ENCODE measurements at places on chromosomes 12 and 14.

- DNase-seq: no peak
Observed at GRCh38 chr14:73342670-73343069, 105.4 kb downstream of the PAPLN start.

- no peak for DNase-seq
Observed at GRCh38 chr12:53869500-53869899, 69.1 kb upstream of the HOXC13 start.

DNA sequence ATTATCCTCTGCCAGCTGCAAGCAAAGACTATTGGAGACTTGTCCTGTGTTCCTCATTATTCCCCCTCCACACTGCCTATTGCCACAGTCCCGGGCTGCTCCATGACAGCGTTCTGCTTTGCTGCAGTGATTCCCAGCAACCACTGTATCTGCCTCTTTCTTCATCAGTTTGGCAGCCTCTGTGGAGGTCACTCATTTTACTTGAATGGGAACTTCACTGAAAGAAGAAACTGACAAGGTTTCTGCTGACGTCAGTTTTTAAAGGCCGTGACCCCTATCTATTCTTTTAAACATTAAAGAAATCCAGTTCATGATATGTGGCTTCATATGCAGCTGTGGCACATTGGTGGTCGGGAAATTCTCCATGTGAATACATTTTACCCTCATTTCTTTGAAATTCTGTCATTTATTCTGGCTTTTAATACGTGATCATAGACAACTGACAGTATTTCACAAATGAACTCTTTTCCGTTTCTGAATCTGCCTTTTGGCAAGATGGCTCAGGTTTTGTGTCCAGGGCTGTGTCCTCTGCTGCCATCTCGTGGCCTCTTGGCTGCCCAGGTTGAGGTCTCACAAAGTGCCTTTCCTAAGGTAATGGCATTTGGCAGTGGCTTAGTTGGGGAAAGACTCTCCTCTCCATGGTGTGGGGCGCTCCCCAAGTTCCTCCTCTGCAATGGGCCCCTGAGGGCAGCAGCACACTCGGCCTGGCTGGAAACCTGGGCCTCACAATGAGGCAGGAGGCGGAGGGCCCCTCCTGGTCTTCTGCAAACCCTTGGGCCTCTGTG, 5.8 kb downstream of the TMEM253 start:
- peak; percentile 80 for DNase-seq

GRCh38 chr14:95562892-95563685, 28.2 kb downstream of the GLRX5 start:
- no peak for DNase-seq

GRCh38 chr14:55238019-55238680, 33.1 kb upstream of the FBXO34 start:
- DNase-seq: no peak

GRCh38 chr12:41264281-41264680, 76.2 kb downstream of the PDZRN4 start:
- DNase-seq: no peak

DNA sequence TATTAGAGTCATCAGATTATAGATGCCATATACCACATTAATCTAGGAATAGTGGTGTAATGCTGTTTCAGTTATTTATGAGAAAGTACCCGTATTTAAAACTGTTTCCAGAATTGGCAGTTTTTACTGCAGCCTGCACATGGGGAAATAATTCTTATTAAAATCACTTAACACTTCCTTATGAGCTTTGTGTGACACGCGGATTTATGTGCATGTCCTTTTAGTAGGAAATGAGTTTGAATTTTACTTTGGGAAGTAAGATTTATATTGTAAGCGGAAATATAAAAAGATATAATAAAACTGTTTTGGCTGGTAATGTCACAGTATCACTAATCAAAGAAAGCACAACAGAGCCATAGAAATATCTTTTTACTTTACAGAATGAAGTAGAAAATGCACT, 132.9 kb downstream of the TMEM117 start:
- no peak for DNase-seq
